ENCODE measurements at places on chromosomes 16 and 17.
A peak's percentile ranks its signal among the peaks of the same experiment; 100 is the strongest.

DNA sequence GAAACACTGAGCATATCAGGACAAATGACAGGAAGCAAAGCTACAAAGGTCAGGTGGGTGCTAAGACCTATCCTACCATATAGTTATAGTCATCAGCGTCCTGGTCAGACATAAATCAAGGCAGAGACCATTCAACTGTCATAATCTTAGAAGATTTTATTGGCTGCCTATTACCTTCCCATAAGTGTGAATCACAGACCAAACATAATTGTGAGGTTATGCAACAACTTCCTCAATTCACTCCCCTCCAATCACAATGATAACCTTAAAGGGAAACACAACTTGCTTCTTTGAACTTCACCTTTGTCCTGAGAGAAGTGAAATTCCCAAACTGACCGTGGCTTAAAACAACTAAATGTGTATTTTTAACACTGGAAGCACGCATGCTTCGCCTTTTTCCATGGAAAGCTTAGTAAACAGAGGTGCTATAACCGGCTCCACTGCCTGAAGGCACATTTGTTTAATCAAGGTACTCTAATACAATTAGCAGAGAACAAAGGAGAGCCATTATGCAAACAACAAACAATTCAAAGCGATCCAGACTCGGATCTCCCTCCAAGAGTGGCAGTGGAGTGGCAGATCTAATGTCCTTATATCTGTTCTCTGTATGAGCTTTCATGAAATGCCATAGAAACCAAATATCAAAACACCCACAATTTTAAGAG, 84.9 kb downstream of the TMEM114 start:
- no peak for DNase-seq

DNA sequence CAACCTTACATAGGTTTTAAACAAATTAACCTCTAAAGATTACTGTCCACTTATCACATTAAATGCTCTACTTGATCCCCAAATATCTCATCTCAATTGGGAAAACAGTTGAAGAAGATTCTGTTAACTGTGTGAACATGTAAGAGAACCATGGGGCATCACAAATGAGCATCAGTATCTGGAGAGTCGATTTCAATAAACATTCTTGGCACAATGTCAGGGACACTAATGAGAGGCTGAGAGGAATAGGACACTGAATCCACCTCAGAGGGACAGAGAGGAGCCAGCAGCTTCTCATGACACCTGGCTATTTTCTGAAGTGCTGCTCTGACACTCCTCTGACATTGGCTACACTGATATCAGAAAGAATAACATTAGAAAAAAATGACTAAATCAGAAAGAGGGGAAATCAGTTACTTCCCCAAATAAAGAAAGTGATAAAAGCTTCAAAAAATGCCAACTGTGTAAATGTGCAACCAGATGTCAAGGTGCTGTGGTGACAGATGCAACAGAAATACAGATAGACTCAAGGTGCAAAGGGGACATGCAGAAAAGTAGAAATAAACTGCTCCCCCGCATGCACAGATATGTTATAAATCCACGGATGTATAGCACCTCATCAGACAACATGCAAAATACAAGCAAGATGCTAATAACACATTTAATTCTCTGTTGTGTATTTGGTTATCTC, 67.4 kb downstream of the SNX11 start:
- DNase-seq: no peak

- no peak for DNase-seq
These were observed 2.3 kb upstream of the ITGA3 start for GRCh38 chr17:50053654-50053960.

- DNase-seq: no peak
These were observed 47.7 kb upstream of the XYLT1 start for GRCh38 chr16:17518441-17518840.

GRCh38 chr17:17868641-17869522, 32.1 kb upstream of the SREBF1 start:
- no peak for DNase-seq

DNA sequence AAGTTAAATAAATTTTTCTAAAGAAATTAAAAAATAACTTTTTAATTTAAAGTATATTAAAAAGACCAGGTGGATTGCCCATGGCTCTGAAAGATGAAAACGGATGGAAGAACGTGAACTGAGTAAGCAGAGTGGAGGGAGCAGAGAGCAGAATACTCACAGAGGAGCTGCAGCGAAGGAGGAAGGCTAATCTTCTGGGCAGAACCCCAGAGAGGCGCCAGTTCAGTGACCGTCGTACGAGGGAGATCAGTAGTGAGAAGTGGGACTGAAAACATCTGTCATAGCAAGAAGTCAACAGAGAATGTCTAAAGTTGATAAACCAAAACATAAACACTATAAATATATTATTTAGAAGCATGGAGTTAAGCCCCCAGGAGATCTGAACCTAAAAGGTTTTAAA, 34.9 kb downstream of the UBE2G1 start:
- DNase-seq: no peak

GRCh38 chr16:1980770-1981087, 540 bp downstream of the NOXO1 start:
- DNase-seq: no peak

DNA sequence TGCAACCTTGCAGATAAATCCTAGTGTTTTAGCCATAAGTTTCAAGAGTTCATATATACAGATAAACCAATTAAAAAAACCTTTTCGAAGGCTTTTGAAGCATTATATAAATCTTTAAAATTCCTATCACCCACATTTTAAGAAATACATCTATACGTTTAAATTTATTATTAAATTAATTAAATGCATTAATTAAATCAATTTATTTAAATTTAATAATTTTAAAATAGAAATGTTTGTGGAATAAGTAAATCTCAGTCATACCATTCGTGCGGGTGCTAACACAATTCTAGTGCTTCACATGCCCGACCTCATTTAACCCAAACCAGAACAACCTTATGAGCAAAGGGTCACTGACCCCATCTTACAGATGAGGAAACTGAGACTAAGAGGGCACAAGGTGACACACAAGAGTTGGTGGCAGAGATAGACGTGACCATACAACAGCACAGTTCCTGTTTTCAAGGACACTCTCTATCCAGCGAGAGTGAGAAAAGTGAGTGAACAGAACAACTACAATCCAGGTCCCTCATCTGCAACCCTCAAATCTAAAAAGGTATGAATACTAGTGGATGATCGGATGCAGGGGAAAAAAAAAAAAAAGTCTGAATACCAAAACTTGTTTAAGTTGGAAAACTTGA, 1.4 kb downstream of the NSMCE1 start:
- DNase-seq: no peak

GRCh38 chr17:14762736-14763479, 462.0 kb downstream of the HS3ST3B1 start:
- DNase-seq: no peak

DNA sequence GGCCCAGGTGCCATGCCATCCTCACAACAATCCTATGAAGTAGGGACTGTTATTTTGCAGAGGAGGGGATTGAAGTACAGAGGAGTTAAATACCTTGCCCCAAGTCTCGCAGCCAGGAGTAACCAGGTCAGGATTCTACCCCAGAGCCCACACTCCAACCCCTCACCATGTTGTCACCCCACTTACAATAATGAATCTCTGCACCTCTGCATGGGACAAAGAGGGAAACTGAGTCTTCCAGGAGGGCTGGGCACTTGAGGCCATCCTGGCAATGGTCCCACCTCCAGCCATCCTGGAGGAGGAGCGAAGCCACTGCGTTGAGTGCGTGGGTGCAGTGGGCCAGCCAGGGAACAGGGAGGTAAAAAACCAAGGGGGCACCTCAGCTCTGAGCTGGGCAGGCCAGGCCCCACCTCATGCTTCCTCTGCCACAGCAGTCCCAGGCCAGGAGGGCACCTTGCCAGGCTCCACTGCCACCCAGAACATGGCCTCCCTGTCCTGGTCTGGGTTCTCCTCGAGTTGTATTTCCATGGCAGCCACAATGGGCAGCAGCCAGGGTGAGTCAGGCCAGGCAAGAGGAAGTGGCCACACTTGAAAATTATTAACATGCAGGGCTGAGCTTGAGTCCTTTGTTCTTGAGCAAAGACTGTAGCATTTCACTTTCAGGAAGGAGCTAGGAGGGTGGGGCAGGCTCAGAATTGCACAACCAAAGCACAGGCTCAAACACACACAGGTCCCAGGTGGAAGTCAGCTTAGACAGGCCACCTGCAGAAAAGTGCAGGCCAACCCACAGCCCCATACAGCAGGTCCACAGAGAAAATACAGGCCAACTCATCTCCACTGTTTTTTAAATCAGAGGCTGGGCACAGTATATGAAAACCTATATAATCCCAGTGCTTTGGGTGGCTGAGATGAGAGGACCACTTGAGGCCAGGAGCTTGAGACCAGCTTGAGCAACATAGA, 52.1 kb downstream of the CUEDC1 start:
- no peak for DNase-seq

- no peak for DNase-seq
These were observed 2.0 kb downstream of the GPRC5B start for GRCh38 chr16:19882646-19883045.

- no peak for DNase-seq
These were observed 9.9 kb upstream of the MVD start for GRCh38 chr16:88672776-88673175.

GRCh38 chr17:82054351-82055022, 2.8 kb downstream of the GPS1 start:
- no peak for DNase-seq

DNA sequence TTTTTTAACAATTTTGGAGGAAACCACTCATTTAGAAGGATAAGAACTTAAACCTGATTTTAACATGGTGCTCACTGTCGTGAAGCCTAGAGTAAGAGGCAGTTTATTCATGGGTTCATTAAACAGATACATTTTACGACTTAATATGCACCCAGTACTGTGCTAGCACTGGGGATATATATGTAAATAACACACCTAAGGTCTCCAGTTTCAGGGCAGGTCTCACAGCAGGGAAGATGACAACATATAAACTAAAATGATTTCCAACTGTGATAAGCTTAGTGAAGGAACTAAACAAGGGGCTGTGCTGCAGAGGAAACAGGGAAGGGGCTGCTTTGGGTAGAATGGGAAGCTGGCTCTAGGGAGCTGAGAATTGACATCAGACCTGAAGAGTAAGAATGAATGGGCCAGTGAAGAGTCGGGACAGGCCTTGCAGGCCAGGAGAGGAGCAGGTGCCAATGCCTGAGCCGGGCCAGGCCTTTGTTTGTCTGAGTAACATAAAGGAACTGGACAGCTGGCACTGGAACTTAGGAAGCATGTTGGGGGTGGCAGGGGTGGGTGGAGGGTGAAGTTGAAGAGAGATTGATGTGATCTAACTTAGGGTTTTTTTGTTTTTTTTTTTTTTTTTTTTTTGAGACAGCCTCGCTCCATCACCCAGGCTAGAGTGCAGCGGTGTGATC, 12.1 kb downstream of the NT5M start:
- no peak for DNase-seq

DNA sequence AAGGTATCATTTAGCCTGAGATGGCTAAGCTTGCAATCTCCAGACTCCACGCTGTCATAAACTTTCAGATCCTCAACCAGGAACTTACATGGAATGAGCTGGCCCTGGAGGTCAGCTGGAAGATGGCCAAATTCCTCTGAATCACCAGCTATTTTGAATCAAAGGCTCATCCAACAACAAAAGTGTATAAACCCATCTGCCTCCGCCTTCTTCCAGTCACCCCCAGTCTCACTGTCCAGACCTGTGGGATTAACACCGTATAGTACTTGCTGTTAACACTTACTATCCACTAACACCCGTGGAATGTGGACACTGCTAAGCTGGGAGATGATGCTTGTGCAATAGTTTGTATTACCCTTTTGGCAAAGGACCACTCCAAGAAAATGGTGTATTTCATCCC, 1.9 kb upstream of the LCMT1 start:
- DNase-seq: no peak

DNA sequence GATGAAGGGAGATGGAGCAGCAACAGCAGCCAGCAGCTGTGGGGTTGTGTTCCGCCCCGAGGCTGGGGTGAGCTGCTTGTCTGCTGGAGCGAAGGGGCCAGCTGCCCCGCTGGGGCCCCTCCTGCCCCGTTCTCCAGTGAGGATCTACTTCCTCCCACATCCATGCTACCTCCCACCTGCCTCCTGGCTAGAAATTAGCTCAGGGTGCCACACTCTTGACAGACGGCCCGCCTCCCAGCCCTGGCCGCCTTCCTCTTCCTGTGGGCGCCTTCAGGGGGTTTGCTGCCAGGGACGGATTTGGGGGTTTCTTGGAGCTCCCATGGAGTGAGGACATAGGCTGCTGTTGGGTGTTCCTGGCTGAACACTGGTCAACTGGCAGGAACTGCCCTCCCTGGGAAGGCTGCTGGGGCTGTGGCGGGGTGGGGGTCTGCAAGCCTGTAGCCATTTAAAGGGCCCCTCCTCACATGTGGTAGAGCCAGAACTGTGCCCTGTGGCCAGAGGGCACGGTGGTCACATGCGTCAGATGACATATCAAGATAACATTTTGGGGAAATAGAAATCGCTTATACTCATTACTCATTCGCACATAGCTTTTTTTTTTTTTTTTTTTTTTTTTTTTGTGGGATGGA, 13.1 kb downstream of the TBC1D24 start:
- no peak for DNase-seq

- DNase-seq: no peak
These were observed 18.0 kb upstream of the NAGS start for GRCh38 chr17:43986225-43986981.

GRCh38 chr16:50960517-50961202, 190.4 kb downstream of the SALL1 start:
- DNase-seq: no peak

- DNase-seq: no peak
These were observed 82.6 kb upstream of the CCL2 start for GRCh38 chr17:34172390-34172918.

- no peak for DNase-seq
These were observed at the start of gene UTS2R for GRCh38 chr17:82371333-82372248. Gene UTS2R, plus strand, starts transcription at chr17:82371765. Its CDS starts 2,560 bp downstream, at chr17:82374325.

GRCh38 chr16:3187798-3188674, at the start of gene OR1F1:
Gene OR1F1, plus strand, starts transcription at chr16:3188204.
- DNase-seq: peak; percentile 79

DNA sequence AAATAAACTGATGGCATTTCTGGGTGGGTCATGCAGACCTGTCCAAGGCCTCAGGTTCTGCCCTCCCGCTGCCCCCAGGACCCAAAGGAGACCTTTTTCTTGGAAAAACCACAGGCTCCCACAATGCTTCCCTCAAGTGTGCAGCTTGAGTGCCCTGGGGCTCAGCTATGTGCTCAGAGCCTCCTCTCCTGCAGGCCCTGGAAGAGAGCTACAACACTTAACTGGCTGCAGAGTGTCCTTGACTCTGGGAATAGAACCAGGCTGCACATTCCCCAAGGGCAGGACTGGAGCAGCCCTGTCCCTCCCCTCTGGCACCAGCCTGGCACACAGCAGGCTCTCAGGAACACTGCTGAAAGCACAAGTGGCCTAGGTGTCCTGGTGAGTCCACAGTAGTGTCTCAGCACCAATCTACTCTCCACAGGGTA, 4.8 kb upstream of the SREBF1 start:
- no peak for DNase-seq

DNA sequence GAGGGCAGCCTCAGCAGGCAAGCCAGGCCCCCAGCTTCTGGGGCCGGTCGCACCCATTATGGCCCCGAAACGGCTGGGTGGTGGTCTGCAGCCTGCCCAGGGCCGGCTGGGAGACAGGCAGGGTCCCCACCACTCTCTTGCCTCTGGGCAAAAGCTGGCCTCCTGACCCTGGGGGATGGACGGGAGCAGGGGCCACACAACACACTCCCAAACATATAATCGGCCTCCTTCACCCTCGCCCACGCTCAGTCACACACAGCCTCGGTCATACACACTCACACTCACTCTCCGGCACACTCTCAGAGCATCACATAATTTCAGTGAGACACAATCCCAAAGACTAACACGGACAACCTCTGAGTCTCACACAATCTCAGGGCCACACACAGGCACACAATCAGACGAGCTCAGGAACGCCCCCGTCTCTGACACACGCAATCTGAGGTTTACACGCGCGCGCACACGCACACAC, 589 bp downstream of the PEMT start:
- DNase-seq: no peak

GRCh38 chr17:62675260-62675659, 47.8 kb downstream of the MRC2 start:
- DNase-seq: no peak

Data from activated T-cell treated with anti-CD3 and anti-CD28 coated beads, Interleukin-2, amount 50 U/mL, for 72 hours (primary cell).